ENCODE measurements at places on chromosomes 1 and 21.
A peak's percentile ranks its signal among the peaks of the same experiment; 100 is the strongest.

DNA sequence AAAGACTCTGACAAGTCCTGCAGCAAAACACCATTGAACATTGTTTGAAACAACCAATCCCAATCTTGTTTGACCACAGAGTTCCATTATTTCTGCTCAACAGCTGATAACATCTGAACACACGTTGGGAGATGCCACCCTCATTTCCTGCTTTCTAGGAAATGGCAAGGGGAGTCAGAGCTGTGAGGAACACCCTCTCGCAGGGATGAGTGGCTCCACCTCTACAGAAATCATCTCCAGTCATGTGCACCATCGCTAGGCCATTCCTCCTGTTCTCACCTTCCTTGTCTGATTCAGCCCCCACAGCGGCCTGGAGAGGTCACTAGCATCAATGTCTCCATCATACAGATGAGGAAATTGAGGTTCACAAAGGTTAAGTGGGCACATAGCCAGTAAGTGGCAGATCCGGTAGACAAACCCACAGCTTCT, 22.4 kb upstream of the RUNX3 start:
- DNase-seq: peak; percentile 29

DNA sequence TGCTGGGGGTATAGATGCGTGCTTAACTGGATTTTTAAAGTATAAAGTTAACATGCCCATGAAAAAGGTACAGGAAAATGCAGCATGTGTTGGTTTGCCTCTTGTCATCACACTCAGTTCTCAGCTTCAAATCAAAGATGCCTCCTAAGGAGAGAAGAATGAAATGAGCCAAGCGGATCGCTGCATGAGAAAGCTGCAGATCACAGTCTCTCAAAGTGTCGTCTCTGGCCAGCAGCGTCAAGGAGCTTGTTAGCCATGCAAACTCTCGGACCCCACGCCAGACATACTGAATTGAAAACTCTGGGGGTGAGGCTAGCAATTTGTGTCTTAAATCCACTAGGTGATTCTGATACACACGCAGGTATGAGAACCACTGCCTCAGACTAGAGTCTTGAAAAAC, 297.2 kb downstream of the AJAP1 start:
- no peak for DNase-seq

GRCh38 chr1:247385283-247385682, 30.7 kb upstream of the NLRP3 start:
- DNase-seq: no peak

DNA sequence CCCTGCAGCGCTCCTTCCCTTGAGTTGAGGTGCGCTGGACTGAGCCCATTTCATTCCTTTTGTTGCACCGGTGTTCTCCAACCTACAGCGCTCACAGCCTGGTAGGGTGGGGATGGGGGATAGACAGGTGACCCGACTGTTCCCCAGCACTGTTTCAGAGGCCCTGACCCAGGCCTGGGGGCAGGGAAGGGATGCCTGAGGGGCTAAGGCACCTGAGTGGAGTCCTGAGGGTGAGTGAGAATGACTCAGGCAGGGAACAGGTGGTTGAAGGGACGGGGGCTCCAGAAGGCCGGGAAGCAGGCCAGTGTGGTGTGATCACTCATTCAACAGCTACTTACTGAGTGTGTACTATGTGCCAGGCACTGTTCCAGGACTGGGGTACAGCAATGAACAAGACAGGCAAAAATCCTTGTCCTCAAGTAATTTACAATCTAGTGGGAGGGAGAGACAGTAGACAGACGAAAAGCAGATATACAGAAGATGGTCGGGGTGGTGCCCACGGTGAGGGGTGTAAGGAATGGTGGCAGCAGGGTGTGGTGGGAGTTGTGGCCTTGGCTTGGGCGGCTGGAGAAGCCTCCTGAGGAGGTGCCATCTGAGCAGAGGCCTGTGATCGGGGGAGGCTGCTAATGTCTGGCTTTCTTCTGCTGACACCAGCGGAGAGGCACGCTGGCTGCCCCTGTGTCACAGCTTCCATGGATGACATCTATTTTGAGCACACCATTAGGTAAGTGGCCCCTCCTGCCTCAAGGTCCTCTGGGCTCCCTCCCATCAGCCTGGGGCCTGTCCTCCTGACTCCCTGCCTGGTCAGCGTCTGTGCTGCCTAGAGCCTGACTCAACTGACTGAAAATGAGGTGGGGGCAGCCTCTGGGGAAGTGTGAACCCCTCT, 37.4 kb downstream of the ACOT11 start:
- no peak for DNase-seq

DNA sequence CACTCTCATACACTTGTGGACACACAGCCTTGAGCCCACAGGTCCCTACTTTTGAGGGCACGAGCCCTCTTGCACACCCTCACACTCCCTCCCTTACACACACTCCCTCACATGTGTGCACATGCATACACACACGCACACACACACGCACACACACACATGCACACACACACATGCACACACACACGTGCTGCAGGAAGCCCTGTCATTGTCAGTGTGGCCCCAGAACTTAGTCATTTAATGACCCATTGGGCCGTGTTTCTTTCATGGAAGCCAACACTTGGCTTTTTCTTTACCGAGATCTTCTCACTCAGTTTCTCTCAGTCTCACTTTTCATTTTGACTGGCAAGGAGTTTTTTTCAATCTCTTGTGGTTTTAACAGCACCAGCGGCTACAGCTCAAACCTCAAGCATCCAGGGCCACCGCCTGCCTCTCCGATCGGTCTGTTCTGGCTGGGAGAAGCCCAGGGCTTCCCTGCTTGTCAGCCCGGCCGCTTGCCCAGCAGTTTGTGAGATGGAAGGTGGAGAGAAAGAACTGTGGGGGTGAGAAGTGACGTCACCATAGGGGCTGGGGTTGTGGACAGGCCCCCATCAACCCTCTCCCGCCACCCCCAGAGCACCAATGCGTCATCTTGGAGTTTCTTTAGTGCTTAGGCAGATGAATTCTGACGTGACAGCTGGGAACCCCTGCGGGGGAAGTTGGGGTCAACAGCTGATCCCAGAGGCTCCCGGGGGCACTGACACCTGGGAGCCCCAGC, 15.8 kb upstream of the TNFRSF8 start:
- DNase-seq: no peak

- DNase-seq: peak; percentile 65
Measured at GRCh38 chr21:34582506-34583150, 32.3 kb downstream of the RCAN1 start.

DNA sequence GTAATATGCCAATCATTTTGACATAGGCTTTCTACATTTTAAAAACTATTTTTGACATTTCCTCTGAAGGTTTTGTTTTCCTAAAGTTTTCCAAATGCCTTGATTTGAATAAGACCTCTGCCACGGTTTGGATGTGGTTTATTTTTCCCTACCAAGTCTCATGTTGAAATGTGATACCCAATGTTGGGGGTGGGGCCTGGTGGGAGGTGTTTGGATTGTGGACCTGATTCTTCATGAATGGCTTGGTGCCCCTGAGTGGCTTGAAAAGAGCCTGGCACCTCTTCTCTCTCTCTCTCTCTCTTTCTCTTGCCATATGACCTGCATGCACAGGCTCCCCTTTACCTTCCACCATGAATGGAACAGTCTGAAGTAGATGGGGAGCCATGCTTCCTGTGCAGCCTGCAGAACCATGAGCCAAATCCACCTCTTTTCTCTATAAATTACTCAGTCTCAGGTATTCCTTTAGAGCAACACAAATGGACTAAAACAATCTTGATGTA, 14.8 kb downstream of the MMEL1 start:
- no peak for DNase-seq
